ENCODE measurements at places on chromosomes 13 and 19.
A peak's percentile ranks its signal among the peaks of the same experiment; 100 is the strongest.

- DNase-seq, result peak; percentile 30
Observed at GRCh38 chr13:29861694-29862110, 11.3 kb upstream of the UBL3 start.

DNA sequence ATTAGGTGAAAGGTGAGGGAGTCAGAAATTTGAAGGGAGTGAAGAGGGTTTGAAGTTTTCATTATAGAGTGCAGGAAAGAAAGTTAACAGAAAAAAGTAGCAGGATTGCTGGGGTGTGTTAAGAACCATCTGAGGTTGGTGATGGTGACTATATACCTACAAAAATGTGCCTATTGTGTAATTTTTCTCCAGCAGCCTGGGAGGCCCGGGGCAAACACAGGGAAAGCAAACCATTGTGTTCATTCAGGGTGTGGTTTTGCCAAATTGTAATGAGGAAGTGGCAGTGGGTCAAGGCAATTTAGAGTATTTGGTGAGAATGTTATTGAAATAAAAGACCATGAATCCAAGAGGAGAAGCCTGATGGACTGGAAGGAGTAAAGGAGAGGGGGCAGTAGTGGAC lies 8.2 kb upstream of the SUCLA2 start:
- peak; percentile 48 for DNase-seq

GRCh38 chr13:105220063-105220462 lies 1315.4 kb downstream of the EFNB2 start:
- peak; percentile 20 for DNase-seq

- DNase-seq, result no peak
Observed at GRCh38 chr13:95756072-95756471, 79.1 kb downstream of the DNAJC3 start.

DNA sequence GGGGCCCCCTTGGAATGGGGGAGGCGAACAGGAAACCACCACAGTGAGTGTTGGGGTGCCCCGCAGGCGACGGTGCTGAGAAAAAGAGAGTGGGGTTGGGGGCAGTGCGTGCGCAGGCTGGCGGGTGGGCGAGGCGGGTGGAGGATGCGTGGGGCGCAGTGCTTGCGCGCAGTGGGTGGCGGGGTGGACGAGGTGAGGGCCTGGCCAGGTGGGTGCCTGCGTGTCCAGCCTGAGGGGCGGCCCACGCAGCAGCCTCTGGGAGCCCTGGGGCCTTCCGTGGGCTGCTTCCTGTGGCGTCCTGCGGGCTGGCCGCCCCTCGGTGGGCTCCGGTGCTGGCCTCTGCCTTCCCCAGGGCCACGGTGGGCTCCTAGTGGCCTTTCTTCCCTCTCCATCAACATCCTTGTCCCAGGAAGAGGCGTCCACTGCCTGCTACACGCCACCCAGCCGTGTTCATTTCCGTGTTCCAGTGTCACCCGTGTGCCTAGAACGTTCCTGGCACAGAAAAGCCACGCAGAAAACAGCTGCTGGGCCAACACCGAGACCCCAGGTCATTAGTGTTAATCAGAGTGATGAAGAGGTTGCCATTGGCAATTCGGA lies 7.1 kb downstream of the ATP11A start:
- DNase-seq, result no peak

GRCh38 chr13:90690458-90691080 lies 656.9 kb upstream of the MIR17HG start:
- no peak for DNase-seq

Measured in MG63 (cell line).